ENCODE measurements at places on chromosomes 6 and 20.

GRCh38 chr6:139597771-139598755 lies 223.6 kb upstream of the CITED2 start:
- DNase-seq, result no peak

- no peak for DNase-seq
Measured at GRCh38 chr6:25314509-25315175, 35.5 kb downstream of the CARMIL1 start.

DNA sequence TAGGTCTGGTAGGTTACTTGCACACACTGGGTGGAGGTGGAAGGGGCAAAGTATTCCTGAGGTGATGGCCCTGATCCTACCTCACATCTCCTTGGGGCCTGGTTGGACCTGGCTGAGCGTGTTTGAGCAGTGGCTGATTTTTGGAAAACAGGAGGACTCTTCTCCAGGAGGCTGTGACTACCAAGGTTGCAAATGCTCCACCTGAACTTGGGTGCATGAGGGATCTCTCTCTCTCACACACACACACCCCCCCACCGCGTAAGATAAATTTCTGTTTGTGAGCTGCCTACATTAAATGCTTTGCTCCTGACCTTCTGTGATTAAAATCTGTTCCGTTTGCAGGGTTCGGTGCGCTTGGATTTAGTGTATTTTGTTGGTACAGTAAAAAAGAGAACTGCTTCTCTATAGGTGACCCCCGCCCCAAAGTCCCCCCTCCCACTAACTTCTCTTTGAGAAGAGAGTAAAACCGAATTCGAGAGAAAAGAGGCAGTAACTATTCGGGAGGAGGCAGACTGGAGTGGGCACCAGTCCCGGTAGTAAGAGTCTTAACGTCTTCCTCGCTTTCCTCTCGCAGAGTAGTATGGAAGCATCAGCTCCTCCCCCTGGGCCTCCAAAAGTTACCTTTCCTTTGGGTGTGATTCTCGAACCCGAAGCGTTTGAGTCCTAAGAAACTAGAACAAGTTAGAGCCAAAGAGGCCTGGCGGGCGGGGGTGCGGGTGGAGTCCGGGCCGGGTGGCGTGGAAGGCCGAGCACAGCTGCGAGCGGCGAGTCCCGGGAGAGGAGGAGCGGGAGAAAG lies 585 bp upstream of the DSE start:
- DNase-seq, result no peak

DNA sequence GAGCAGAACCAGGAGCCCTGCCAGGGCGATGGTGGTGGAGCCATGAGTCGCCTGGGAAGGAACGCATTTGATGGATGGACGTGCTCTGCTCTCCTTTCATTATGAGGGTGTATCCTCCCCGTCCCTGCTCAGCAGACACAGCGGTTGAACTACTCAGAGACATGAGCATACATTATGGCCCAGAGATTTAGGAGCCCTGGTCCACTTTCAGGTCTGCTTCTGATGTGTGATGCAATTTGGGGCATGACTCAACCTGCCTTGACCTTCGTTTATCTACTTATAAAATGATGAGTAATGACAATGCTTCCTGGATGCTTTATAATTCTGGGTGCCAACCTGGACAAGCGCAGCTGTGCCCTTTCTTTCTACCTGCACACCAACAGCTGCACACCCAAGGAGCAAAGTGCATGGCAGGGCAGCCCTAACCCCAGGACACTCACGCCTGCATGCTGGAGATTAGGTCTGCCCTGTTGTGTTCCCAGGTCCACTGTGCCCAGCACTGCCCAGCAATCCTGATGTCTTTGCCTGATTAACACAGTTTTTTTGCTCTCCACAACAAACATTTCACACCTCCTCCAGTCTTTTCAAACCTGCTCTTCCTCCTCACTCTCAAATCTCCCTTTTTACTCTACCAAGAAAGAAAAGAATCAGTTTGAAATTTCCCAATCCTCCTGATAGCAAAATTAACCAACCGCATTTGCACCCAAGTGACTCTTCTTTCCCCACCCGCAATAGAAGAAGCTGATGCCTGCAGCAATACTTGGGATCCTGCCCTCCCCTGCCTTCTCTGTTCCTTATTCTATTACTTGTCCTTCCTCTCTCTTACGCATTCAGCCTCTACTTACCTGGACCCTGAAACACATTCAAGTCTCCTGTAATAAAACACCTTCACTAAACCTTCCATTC lies 81.2 kb downstream of the EZR start:
- DNase-seq, result no peak

- no peak for DNase-seq
Measured at GRCh38 chr6:150032598-150032997, 7.3 kb upstream of the RAET1L start.

DNA sequence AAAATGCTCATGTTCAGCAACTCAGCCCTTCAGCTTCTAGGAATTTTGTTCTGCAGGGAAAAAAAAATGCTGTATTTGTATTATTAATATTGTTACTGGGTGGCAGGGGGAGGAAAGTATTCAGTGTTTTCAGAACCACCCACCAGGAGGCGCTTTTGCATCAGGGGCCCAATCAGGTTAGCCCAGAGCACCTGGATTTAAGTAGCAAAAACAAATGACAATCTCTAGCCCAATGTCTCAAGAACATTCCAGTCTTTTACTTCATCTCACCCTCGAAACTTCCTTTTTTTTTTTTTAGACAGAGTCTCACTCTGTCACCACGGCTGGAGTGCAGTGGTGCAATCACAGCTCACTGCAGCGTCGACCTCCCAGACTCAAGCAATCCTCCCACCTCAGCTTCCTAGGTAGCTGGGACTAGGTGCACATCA lies 635 bp upstream of the C20orf203 start:
- DNase-seq, result peak; percentile 62

DNA sequence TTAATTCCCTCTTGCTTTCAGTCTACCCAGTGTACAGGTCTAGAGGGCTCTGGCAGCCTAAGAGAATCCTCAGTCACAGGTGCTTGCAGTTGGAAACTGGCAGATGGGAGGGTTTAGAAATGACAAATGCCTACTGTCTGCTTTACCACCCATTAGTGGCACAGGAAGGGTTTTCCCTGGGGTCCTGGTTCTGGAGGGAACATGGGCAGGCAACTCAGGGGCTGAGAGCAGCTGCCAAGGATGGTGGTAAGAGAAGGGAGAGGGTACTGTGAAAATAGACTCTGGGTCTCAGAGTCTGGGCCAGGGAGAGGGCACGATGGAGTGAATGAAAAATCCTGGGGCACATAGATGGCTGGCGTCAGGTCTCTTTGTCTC lies 103.5 kb downstream of the TCP11 start:
- no peak for DNase-seq

DNA sequence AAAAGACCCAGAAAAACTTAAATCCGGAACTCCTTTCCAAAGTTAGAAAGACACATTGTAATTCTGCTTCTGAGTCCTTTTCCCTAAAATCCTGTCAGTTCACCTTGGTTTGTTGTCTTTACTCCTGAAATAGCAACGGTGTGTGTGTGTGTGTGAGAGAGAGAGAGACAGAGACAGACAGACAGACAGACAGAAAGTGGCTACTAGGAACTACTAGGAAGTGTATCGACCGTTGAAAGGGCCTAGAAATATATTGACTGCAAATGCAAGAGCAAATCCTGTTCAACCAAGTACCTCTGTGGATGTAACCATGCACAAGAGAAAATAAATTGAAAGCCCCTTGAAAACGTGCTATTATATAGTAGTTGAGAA lies 100.0 kb upstream of the MLIP start:
- DNase-seq, result no peak

DNA sequence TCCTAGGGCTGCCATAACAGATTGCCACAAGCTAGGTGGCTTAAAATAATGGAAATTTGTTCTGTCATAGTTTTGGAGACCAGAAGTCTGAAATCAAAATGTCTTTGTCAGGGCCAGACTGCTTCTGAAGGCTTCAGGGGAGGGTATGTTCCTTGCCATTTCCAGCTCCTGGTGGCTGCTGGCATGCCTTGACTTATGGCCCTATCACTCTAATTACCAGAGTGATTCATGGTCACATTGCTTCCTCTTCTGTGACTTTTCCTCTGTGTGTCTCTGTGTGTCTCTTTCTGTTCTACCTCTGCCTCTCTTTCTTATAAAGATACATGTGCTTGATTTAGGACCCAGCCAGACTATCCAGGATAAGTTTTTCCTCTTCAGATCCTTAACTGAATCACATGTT lies 635.2 kb upstream of the IMPG1 start:
- DNase-seq, result no peak

- DNase-seq, result no peak
Measured at GRCh38 chr6:100464162-100464851, 414 bp downstream of the SIM1 start.

DNA sequence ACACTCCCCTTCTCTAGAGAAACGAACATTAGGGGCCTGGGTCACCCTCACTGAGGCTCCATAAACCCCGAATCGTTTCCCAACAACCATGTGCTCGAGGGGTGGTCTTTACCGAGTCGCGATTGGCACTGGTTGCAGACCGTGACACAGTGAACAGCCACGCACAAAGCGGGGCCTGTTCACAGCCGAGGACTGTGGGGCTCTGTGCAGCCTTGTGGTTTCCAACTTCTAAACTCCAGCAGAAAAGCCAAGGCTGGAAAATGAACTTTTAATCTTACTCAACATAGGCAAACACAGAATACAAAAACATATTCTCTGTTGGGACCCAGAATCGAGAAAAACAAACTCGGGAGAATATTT lies 19.0 kb downstream of the RRBP1 start:
- DNase-seq, result no peak

DNA sequence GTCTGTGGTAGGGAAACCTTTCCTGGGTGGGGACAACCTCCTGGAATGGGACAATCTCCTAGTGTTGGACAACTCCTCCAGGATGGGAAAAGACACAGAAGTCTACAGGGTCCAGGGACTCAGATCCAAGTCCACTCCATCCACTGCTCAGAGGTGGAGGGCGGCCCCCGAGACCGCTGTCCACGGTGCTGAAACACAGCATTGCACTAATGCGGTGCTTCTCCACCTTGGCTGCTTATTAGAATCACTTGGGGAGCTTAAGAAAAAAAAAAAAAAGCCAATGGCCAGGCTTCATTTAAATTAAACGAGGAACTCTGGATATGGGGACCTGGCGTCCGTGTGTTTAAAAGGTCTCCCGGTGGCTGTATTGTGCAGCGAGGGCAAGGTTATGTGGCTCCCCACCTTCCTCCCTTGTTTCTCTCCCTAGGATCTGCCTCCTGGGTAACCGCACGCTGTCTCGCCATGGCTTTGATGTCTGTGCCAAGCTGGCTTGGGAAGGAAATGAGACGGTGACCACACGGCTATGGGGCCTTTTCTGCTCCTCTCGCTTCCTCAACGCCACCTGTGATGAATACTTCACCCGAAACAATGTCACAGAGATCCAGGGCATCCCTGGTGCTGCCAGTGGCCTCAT lies 12.0 kb downstream of the SLC12A5 start:
- DNase-seq, result peak; percentile 22
